COLO829 (cell line): ENCODE measurements at places on chromosomes 6 and 20.

DNA sequence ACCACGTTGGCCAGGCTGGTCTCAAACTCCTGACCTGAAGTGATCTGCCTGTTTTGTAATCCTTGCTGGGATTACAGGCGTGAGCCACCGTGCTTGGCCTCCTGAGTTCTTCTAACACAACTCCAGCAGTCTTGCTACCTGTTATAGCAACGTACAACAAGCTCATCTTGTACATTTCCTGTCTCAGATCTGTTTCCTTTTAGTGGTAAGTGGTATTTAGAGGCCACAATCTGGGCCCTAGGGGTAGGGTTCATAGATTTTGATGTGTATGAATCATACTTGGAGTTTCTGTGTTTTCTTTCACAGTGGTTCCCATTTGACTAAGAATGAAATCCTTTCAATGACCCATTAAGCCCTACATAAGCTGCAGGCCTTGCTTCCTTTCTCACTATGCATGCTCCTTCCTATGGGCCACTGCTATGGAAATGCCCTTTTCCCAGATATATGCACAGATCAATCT is 27.1 kb upstream of the SYNCRIP start:
- DNase-seq, result peak; percentile 60

DNA sequence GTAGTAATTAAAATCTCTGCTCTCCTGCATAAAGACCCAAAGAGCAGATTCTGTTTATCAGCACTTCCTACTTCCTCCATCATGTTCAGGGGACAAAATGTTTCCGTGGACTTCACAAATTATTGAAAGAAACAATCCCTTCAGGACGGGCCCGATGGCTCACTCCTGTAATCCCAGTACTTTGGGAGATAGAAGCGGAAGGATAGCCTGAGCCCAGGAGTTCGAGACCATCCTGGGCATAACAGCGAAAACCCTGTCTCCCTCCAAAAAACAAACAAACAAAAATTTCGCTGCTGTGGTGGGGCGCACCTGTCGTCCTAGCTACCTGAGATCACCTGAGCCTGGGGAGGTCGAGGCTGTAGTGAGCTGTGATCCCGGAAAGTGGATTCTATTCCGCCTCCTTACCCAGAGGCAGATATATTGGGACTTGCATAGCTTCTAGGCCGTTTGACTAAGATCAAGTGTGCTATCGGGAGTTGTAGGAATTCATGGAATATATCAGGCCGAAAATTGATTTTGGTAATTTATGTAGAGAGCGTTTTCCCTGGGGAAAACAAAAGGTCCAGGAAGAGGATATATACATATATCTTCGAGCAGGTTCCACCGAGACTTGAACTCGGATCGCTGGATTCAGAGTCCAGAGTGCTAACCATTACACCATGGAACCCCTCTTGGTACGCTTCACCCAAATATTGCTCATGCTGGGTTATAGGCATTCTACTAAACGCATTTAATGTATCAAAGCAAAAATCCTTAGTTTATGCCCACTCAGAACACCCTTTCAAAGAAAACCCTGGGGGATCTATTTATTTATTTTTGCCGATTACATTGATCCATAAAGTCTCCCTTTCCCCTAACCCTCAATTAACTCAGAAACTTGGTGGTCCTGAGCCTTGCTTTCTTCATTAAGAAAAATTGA is 74.5 kb upstream of the ZNF184 start:
- peak; percentile 58 for DNase-seq

GRCh38 chr6:167341038-167341583 is 16.2 kb downstream of the TTLL2 start:
- DNase-seq, result no peak

DNA sequence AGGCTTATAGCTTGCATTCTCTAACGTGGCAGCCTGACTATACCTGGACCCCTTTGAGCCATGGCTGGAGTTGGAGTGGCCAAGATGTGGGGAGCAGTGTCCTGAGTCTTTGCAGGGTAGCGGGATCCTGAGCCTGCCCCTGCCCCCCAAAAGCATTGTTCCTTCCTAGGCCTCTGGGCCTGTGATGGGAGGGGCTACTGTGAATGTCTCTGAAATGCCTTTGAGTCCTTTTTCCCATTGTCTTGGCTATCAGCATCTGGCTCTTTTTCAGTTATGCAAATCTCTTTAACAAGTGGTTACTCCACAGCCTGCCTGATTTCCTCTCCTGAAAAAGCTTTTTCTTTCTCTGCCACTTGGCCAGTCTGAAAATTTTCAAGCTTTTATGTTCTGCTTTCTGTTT is 17.0 kb upstream of the PRL start:
- no peak for DNase-seq

DNA sequence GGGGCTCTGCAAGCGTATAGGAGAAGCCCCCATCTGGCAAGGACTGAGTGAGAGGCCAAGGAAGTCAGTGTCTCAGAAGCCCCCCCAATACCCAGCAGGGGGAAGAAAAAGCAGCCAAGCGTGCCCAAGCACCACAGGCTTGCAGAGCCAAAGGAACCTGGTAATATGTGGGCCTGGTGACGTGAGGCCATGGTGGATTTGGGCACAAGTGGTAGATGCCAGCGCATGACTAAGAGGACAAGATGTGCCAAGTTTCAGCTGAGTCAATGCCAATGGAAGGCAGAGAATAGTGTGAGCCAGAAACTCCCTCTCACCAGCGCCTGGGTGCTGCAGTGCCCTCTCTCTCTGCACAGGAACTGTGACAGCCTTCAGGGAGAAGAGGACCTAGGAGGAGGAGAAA is 110.0 kb downstream of the QRSL1 start:
- no peak for DNase-seq

DNA sequence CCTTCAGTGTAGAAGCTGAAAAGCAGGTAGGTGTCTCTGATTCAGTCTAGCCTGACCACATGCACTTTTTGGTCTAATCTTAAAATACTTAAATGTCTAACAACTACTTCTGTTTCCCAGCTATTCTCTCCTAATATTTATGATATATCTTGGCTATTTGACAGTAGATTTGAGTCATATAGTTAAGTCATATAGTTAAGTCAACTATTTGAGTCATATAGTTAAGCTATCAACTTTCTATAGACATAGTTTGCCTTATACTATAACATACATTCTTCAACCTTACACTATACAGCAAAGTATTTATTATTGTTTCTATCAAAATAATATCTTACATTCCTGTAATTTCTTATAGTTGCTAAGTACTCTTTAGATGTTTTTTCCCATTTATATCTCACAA is 110.9 kb downstream of the GMDS start:
- no peak for DNase-seq

- no peak for DNase-seq
Measured at GRCh38 chr6:53070806-53071205, 5.6 kb downstream of the FBXO9 start.

- no peak for DNase-seq
Measured at GRCh38 chr6:107124934-107125348, 9.6 kb upstream of the BEND3 start.

DNA sequence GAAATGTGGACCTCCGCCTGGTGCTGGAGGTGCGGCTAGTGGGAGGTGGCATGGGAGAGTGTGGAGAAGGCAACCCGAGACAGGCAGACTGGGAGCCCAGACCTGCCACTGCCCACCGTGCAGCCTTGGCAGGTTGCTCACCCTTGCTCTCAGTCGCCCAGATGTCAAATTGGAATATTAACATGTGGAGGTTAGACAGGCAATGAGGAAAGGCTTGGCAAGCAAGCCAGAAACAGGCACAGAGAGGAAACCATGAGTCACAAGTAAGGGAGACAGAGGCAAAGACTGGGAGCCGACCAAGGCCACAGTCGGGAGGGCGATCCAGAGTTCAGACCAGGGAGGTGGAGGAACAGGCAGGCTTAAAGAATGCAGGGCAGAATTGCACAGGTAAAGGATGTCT is 178.2 kb downstream of the FOXC1 start:
- no peak for DNase-seq

- no peak for DNase-seq
Measured at GRCh38 chr6:19754686-19755085, 82.5 kb upstream of the ID4 start.

DNA sequence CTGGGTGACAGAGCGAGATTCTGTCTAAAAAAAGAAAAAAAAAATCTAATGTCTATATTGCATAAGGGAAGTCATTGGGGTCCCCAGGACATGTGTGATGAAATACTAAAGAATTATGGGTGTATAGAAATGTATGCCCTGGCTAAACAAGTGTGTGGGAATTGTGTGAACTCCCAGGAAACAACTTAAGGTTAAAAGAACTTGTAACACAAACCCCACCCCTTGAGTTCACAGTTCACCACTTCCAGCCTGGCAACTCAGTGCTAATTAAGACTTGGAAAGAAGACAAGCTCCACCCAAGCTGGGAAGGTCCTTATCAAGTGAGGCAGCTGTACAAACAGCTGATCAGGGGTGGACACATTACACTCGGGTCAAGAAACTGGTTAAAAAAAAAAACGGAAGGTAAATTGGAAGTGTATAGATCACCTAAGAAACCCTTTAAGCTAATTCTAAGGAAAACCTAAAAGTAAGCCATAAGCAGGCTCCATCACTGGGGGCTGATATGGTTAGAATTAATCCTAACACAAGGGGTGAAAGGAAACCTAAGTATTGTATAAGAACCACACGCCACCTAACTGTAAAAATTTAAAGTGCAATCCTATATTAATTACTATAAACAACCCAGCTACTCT is 25.2 kb downstream of the HLA-A start:
- no peak for DNase-seq

GRCh38 chr6:26140967-26141294 is 53.7 kb downstream of the HFE start:
- DNase-seq, result no peak

- DNase-seq, result peak; percentile 58
Measured at GRCh38 chr20:49384437-49385434, 97.7 kb downstream of the KCNB1 start.

- no peak for DNase-seq
Measured at GRCh38 chr6:123276546-123276980, 280.5 kb downstream of the CLVS2 start.

- DNase-seq, result no peak
Measured at GRCh38 chr6:89321131-89321970, 6.3 kb upstream of the GABRR2 start.

GRCh38 chr6:167211881-167212712 is 54.3 kb upstream of the GPR31 start:
- no peak for DNase-seq

DNA sequence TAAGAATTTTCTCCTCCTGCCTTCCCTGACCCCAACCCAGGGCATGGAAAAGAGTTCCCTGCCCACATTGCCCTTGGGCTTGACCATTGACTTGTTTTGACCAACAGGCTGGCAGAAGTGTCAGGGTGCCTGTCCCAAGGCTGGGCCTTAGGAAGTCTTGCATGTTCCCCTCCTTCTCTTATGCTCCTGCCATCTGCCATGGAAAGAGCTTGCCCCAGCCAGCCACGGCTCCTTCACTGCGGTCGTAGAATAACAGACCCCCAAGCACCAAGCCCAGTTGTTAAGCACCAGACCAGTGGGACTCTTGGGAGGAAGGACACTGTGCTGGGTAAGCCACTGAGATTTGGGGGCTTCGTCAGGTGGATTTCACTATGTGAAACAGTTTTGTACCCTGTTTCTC is 53.6 kb downstream of the SNX5 start:
- DNase-seq, result no peak

DNA sequence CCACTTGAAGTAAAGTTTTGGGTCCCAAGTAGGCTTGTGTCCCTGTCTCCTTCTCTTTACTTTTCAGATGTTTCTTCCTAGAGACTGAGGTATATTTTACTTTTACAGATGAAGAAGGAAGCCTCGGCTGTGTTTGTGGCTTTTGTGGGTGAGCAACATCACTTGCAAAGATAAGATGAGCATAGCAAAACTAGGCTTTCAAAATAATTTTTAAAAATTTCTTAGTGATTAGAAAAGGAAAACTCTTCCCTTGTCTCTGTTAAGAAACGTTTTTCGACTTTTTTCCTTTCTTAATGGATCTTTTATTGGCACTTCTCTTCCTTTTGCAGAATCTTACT is 7.6 kb downstream of the PTPN1 start:
- DNase-seq, result no peak

- DNase-seq, result no peak
Measured at GRCh38 chr6:149888093-149888492, 9.8 kb downstream of the RAET1E start.

DNA sequence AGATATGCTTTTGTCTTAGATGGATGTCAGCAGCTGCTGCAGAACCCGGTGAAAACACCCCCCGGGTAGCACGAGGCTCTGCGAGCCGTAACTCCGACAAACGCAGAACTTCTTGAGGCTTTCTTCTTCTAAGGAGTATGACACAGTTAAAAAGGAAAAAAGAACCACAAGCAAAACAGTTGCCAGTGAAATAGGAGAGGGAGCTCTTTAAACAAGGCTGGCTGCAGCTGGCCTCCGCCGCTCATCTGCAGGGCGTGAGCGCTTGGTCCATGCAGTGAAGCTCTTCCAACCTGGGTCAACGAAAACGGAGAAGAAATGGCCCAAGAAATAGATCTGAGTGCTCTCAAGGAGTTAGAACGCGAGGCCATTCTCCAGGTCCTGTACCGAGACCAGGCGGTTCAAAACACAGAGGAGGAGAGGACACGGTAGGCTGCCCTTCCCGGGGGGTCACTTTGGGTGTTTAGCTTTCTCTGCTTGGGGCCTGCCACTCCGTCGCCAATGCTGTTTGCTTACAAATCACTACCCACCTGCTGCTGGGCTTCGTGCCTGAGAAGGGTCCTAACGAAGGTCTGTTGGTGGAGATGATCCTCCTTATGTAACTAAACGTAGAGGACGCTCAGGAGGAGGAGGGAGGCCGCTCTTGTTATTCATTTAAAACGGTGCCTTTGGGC is 13.2 kb downstream of the SYTL3 start:
- no peak for DNase-seq

DNA sequence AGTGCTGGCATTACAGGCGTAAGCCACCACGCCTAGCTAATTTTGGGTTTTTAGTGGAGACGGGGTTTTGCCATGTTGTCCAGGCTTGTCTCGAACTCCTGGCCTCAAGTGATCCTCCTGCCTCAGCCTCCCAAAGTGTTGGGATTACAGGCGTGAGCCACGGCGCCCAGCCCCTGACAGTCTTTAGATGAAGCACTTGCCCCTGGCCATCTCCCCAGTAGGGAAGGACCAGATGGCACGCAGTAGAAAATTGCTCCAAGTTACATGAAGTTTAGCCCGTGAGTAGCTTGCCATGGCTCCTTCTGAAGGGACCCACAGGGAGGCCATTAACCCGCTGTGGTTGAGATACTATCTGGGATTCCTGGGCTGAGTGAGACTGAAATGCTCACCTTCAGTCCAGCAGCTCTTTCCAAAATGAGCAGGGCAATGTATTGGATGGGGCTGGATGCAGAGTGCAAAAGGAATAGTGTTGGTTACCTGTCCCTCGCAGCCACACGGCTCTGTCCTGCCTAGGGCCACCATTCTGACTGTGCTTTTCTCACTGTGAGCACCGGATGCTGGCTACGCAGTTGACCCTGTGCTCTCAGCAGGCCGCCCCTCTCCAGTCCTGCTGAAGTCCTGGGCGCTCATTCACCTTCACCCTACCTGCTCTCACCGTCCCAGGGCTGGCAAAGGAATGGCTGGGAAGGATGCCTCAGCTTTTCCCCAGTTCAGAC is 66.9 kb downstream of the EFCAB8 start:
- no peak for DNase-seq
